ENCODE measurements at places on chromosomes 5 and 9. TPM values are rescaled to one million over a fixed set of nuclear protein-coding genes. Genes with fewer than 3 reads are reported as not detected.

SPINK6 gene
- not detected for total RNA-seq

DNA sequence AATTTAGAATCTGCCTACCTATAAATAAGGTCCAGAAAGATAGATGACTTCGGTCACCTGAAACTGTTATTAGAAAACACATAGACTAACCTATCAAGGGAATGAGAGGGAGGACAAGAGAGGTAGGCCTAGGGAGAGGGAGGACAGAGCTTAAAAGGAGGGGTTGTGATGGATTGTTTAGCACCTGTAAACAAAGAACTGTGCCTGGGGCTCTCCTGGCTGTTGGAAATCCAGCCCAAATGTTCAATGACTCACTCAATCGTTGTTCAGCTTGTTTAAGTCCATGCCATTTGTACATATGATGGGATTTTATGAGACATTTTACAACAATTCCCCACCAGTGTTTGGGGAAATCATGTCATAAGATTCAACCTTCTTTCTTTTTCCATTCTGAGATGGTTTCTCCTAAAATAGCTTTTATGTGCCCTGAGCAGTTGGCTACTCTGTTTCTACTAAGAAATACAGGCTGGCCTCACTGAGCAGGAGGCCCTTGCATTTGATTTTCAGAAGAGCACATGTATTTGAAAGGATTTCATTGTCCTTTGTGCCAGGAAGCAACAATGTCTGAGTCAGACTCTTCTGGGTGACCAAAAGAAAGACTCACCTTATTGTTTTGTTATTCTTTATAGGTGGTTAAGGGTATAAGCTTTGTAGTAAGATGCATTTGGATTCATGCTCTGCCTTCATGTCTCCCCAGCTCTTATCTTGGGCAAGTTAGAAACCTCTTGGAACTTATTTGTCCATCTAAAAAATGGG, 48.2 kb upstream of the GPR151 start:
- H3K36me3 ChIP-seq, result no peaks in the 10 kb centered on the region
- no peak overlapping the region for H3K4me3 ChIP-seq
- no peaks in the 10 kb centered on the region for H3K27me3 ChIP-seq
- peaks cover 18% of the 10 kb centered on the region for H3K4me1 ChIP-seq
- H3K27ac ChIP-seq, result no peak overlapping the region

- no peak for DNase-seq
- H3K27me3 ChIP-seq, result peaks cover 58% of the 10 kb centered on the region
- H3K4me1 ChIP-seq, result no peaks in the 10 kb centered on the region
- H3K4me3 ChIP-seq, result no peak overlapping the region
These were observed 2.5 kb upstream of the DBH start for GRCh38 chr9:133633681-133634080.

PFDN1 gene
- total RNA-seq, result 49.0 TPM

POC5 gene
- 8.0 TPM for total RNA-seq

TPPP gene
- total RNA-seq, result 0.07 TPM

ZDHHC11 gene
- total RNA-seq, result 4.7 TPM

- H3K27me3 ChIP-seq, result no peaks in the 10 kb centered on the region
- no peak for DNase-seq
- peaks cover 49% of the 10 kb centered on the region for H3K4me1 ChIP-seq
These were observed 490.8 kb downstream of the TLE4 start for GRCh38 chr9:80062567-80062966.

LOX gene
- 320 TPM for total RNA-seq

- H3K36me3 ChIP-seq, result peaks cover 3% of the 10 kb centered on the region
- DNase-seq, result no peak
- no peak overlapping the region for H3K4me3 ChIP-seq
- peaks cover 7% of the 10 kb centered on the region for H3K27me3 ChIP-seq
- H3K27ac ChIP-seq, result no peak overlapping the region
- H3K4me1 ChIP-seq, result no peaks in the 10 kb centered on the region
These were observed 223.7 kb upstream of the MSX2 start for GRCh38 chr5:174500636-174501035.

HK3 gene
- total RNA-seq, result not detected

GRCh38 chr5:156686380-156686779, 163.7 kb upstream of the PPP1R2B start:
- no peaks in the 10 kb centered on the region for H3K4me1 ChIP-seq
- no peak for DNase-seq
- H3K4me3 ChIP-seq, result no peak overlapping the region
- peaks cover 4% of the 10 kb centered on the region for H3K27me3 ChIP-seq

ANKRD34B gene
- not detected for total RNA-seq

DNA sequence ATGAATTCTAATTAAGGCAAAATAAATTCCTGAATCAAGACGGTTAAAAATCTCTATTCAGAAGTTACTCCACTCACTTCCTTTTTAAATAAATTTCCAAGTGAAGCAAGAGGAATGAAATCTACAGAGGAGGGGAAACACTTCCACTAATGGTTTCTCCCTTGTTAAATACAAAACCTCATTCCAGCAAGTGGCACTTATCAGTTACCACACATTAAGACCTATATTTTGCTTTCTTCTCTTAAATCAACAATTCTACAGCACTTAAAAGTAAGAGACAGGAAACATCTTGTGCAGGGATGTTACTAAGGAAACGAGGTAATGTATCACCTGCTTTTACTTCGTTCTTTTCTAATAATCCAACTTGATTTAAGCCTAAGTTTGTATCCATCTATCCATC, 172.6 kb downstream of the RAPGEF6 start:
- no peaks in the 10 kb centered on the region for H3K27me3 ChIP-seq
- peaks cover 11% of the 10 kb centered on the region for H3K36me3 ChIP-seq
- no peaks in the 10 kb centered on the region for H3K4me1 ChIP-seq
- H3K4me3 ChIP-seq, result no peak overlapping the region

PCDHGC3 gene
- 90.8 TPM for total RNA-seq

- H3K27me3 ChIP-seq, result no peaks in the 10 kb centered on the region
- H3K4me1 ChIP-seq, result peaks cover 29% of the 10 kb centered on the region
- no peak overlapping the region for H3K27ac ChIP-seq
- DNase-seq, result no peak
These were observed 304.1 kb upstream of the PANK3 start for GRCh38 chr5:168883281-168883741.

- no peaks in the 10 kb centered on the region for H3K27me3 ChIP-seq
- peaks cover 30% of the 10 kb centered on the region for H3K36me3 ChIP-seq
- no peak for DNase-seq
- no peak overlapping the region for H3K4me3 ChIP-seq
- no peak overlapping the region for H3K27ac ChIP-seq
- H3K4me1 ChIP-seq, result peaks cover 32% of the 10 kb centered on the region
These were observed 68.5 kb upstream of the TTC23L start for GRCh38 chr5:34770486-34770885.

ABLIM3 gene
- 15.4 TPM for total RNA-seq
